Stimulated activated CD4-positive, alpha-beta T cell treated with anti-CD3 and anti-CD28 coated beads, Interleukin-15, amount 100 ng/mL, for 1 hour (primary cell): ENCODE measurements at places on chromosomes 7 and 10.
A peak's percentile ranks its signal among the peaks of the same experiment; 100 is the strongest.

GRCh38 chr10:11707624-11708350 is 34.4 kb upstream of the ECHDC3 start:
- no peak for DNase-seq

- DNase-seq: no peak
These were observed 16.0 kb upstream of the TMEM168 start for GRCh38 chr7:112806156-112806555.

DNA sequence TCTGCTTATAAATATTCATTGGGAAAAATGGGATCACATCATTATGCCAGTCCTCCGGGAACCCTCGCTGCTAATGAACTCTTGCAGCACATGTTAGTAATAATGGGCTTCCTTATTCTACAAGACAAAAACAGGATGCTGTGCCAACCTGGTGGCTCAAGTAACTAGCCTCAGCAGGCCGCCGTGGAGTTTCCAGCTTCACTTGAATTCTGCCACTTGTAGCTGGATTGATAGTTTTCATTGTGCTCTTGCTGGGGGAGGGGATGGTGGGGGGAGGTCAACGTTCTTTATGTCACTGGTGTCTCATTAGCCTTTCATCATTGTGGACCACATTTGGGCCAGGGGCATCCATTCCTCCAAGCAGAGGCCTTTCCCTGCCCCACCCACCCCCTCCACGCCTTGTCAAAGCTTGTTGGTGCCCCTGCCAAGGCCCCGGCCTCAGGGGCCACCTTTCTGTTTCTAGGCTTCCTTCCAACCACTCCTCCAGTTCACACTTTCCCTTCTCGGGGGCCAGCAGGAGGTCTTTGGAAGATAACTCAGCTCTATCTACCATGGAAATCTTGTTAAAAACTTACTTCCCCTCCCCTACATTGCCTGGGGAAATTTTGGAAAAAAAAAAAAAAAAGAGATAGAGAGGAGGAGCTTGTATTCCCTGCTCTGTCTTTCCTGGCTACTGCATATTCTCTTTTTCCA is 153.9 kb downstream of the BMPER start:
- DNase-seq: no peak

- no peak for DNase-seq
These were observed 57.8 kb upstream of the SDK1 start for GRCh38 chr7:3243256-3243655.

DNA sequence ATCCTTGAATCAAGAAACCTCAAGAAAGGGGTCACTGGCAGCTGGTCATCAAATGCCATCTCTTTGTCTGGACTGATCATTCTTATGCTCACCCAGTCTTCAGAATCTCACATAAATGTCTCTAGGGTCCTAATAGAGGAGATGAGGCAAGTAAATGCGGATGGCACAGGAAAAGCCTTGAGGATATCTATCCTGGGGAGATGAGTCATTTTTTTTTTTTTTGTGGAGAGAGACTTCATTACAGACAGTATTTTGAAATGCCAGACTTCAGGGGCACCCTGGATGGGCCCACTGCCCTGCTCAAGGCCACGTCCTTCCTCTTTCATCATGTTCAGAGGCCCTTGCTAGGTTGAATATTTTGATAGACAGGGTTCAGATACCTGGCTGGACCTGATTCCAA is 19.5 kb upstream of the PLPP4 start:
- DNase-seq: no peak

DNA sequence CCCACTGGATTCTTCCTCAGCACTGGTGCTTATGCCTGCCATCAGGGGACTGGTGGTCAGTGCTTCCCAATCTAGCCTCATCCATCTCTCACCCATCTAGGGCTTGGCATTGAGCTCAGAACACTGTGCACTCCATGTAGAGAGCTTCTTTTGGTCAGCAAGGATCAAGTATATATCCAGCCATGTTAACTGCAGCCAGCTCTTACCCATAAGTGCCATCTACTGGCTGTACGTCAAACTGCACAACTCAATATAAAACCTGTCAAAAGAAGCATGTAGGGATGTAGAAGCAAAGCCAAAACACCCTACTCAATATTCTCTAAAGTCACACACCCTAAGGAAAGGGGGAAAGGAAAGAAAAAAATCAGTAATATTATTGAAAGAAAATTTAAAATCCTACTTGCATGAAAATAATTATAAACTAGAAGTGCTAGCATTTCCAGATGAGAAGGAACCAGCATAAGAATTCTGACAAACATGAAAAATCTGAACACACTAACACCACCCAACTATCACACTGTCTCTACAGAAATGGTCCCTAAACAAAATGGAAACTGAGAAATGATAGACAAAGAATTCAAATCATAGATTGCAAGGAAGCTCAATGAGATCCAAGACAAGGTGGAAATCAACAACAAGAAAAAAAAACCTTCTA is 531.1 kb upstream of the STEAP1 start:
- no peak for DNase-seq

- DNase-seq: no peak
These were observed 191.5 kb downstream of the OTUD1 start for GRCh38 chr10:23630376-23630775.

GRCh38 chr10:47045331-47045861 is 134.2 kb downstream of the PTPN20 start:
- DNase-seq: no peak

GRCh38 chr10:101308051-101308450 is 45.9 kb upstream of the BTRC start:
- no peak for DNase-seq

GRCh38 chr7:85673876-85674275 is 487.0 kb upstream of the SEMA3D start:
- no peak for DNase-seq

DNA sequence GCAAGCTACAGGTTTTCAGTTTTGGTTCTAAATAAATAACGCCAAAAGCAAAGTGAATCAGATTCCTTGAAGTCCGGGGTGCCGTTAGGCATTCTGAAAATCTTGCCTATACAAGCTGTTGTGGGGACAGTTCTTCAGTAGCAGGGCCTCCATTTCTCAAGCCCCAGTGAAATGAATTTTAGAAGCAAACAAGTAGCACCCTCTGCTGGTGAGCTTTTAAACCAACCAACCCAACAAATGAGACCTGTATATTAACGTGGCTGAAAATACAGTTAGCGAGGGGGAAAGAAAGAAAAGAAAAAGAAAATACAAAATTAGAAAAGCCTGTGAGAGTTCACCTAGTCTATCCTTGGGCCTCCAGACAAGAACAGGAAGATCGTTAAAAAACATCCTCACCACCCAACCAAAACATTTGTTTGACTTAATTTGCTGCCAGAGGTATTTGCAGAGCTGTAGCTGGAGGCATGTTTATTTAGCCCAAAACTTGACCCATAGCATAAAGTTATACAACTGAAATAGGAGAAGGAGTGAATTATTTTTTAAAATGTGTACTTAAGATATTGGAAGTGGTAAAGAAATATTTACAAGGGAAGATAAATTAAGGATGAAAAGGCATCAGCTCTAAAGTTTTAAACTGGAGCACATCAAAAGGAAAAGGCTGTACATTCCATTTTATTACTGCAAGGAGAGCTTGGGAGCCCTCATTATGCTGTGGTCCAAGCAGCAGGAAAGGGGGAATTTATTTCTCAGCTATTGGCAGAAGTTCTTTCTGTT is 98.9 kb downstream of the DYNC1I1 start:
- no peak for DNase-seq

GRCh38 chr7:97218767-97219166 is 101.3 kb downstream of the SDHAF3 start:
- no peak for DNase-seq

- DNase-seq: no peak
These were observed 211.9 kb upstream of the GLI3 start for GRCh38 chr7:42448901-42449300.

- no peak for DNase-seq
These were observed 22.2 kb upstream of the BMPER start for GRCh38 chr7:33882950-33883670.

DNA sequence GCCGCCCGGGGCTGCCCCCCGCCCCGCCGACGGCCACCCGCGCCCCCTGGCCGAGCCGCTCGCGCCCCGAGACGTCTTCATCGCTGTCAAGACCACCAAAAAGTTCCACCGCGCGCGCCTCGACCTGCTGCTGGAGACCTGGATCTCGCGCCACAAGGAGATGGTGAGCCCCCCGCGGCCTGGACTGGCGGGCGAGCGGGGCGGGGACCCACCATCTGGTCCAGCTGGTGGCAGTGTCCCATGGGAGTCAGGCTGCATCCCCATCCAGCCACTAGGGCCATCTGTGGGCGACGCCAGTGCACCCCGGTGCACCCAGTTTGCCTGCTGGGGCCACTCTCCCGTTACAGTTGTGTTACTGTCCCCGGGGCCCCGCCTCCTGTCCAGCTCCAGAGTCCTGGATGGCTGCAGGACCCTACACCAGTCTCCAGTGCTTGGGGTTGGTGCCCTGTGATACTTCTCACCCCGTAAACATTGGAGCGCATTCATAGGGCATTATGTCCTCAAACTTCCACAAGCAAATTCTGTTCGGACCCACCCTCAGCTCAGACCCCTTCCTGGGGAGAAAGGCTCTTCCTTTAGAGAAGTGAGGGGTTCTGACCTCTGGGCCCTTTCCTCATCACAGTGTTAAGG is 672 bp downstream of the LFNG start:
- no peak for DNase-seq

DNA sequence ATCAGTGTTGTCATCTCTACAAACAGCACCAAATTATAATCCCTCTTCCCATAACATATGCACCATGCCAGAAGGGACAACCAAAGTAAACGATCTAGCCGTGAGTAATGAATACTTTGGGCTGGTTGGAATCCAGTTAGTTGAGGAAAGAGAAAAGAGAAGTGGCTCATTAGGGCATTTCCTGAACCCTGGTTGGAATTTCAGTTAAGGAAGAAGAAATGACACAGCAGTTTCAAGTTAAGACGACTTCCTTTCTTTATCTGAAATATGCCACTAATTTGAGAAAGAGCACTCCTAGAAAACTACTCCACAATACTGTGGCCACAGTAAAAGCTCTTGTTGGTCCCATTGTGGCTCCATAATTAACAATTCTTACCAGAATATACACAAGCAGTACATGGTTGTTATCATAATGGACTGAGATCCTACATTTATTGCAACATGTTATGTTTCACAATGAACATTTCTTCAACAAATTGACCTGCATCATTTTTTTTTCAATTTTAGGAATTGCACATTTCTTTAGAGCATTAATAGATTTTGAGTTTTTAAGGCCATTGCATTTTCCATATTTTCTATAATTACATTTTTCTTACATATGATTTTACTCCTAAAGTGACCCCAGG is at the start of gene TFEC:
TSS of gene TFEC (minus strand) at position 113 of the 626 bp plus-strand sequence. CDS start 46,322 bp downstream, outside the sequence.
- DNase-seq: no peak

DNA sequence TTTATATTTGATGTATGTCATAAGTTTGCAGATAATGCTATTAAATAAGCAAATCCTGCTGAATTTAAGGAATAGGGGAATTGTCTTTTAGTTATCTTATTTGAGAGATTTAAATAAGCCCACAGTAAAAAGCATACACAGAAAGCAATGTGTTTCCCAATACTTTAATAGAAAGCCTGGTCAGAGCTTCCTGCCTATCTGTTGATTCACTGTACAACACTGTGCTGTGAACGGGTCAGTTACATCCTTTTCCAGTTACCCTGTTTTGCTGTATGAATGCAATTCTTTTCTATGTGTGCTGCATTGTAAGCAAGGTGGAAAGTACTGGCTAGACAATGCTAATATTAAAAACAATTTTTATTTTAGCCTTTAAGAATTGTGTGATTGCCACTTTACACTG is 81.2 kb downstream of the ANKRD7 start:
- no peak for DNase-seq

- no peak for DNase-seq
These were observed 6.5 kb upstream of the TSPAN13 start for GRCh38 chr7:16747102-16747501.

- DNase-seq: no peak
These were observed 160.6 kb upstream of the SHH start for GRCh38 chr7:155972651-155973390.

DNA sequence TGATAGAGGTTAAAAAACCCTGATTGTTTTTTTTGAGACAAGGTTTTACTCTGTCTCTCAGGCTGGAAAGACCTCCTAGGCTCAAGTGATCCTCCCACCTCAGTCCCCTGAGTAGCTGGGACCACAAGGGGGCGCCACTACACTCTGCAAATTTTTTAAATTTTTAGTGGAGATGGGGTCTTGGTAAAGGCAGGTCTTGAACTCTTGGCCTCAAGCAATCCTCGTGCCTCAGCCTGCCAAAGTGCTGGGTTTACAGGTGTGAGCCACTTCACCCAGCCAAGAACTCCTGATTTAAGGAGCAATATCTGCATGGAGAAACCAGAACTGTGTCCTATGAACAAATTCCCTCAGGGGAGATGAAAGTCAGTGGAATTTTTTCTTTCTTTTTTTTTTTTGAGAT is 7.3 kb upstream of the KLHDC10 start:
- peak; percentile 61 for DNase-seq

GRCh38 chr7:30845426-30846135 is 66.1 kb upstream of the AQP1 start:
- DNase-seq: no peak

DNA sequence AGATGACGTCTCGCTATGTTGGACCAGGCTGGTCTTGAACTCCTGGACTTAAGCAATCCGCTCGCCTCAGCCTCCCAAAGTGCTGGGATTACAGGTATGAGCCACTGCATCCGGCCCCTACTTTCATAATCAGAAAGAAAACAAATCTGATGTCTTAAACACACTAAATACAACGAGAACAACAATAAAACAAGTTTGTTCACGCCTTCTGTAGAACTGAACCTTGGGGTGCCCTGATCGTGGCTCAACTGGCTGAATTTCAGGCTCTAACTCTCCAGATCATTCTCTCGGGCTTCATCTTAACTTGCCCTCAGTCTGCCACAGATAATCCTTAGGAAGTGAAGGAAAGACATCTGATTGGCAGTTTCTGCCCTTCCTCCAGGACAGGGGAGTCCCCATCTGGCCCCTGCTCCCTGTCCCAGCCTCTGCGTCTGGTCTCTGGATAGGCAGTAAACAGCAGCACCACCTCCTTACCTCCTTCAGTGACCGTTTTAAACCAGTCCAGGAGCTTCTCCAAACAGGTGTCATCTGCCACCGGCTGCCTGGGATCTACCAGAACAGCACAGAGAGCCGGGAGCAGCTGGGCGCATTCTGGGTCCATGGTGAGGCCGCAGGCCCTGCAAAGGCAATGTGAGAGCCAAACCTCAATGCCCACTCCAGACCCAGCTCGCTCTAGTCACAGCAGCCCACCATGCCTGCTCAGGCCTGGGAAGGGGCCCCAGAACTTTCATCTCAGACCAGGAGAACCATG is 1.3 kb downstream of the BRAT1 start:
- no peak for DNase-seq

GRCh38 chr7:97001656-97002554 is 3.4 kb upstream of the DLX6 start:
- DNase-seq: no peak

- no peak for DNase-seq
These were observed 16.9 kb downstream of the GCK start for GRCh38 chr7:44172352-44172751.

DNA sequence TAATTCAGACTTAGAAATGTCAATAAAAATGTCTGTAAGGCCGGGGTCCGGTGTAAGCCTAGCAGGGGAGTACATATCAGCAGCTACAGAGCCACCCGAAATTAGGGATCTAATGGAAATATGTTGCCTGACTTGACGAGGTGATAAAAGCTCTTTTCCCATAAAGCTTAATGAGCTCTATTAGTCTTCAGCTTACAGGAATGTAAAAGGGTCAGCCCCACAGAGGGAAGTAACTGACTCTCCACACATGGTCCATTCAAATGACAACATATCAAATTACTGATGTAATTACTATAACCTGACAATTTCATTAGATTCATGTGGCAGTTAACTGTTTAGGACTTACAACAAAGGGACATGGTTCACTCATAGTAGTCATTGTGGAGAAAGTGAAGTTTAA is 62.3 kb downstream of the ATE1 start:
- DNase-seq: no peak

GRCh38 chr7:99024066-99024465 is 119.8 kb downstream of the SMURF1 start:
- no peak for DNase-seq
